ENCODE measurements at places on chromosomes 3 and 15. TPM values are rescaled to one million over a fixed set of nuclear protein-coding genes. Genes with fewer than 3 reads are reported as not detected.

DNA sequence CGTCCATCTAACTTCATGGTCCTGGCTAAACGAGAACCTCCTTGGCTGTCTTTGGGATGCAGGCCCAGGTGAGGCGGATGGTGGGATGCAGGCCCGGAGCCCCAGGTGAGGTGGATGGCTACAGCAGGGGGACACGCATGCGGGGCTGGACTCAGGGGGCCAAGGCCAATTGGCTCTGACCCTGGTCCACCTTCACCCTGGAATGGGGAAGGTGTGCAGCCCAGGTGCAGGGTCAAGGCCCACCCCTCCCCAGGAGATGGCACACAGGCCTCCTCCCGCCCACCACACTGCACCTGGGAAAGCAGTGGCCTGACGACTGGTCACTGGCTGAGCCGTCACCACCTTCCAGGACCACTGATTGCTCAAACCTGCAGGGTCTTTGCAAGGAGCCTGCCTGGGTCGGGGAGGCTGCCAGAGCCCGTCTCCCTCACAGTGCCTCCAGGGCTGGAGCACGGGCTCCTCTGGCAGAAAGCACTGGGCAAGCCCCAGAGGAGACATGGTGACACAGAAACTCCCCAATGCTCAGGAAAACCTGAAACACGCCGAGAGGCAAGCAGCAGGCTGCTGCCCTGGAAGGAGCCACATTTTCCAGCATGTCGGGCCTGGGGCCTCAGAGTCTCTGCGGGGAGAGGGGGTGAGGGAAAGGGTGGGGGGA, 159.6 kb downstream of the LRRK1 start:
- DNase-seq = no peak

DNA sequence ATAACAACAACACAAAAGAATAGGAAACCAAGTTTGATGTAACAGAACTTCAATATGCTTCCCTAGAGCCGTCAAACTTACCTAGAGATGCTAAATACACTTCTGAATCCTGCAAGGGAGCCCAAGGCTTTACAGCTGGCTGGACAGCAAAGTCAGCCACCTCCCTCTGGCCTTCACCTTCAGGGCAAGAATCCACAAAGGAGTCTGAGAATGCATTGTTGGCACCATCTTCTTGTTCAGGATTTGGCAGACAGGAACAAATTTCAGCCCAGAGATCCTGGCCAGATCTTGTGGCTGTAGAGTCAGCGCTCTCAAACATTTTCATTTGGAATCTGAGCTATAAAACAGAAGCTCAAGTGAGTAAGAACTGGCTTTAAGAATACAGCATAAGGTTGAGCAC, 2.2 kb downstream of the CCDC32 start:
- no peak for DNase-seq

SRPRB gene
- 41.8 TPM for total RNA-seq

NFKBIZ gene
- total RNA-seq = 134 TPM

XIRP1 gene
- total RNA-seq = not detected

IGF2BP2 gene
- total RNA-seq = 191 TPM

- DNase-seq = no peak
Measured at GRCh38 chr3:125340121-125340520, 35.0 kb downstream of the ZNF148 start.

IQGAP1 gene
- 110 TPM for total RNA-seq

- no peak for DNase-seq
Measured at GRCh38 chr3:30819067-30819798, 75.2 kb downstream of the GADL1 start.

DNA sequence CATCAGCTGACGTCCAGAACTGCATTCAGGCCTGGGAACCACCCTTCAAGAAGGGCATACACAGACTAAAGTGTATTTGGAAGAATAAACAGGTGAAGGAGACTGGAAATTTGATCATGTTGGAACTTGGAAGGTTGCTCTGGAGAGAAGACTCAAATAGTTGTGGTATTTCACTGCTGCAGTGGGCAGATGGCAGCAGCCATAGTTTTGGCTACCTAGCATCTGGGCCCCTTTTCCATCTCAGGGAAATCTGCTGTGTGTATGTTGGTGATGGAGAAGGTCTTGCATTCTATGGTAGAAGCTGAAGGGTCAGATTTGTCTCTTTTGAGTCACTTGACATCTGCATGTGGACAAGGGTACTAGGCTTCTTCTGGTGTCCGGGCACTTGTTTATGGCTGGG, 114.4 kb upstream of the FGF7 start:
- DNase-seq = no peak

- DNase-seq = no peak
Measured at GRCh38 chr3:120469440-120469839, 18.6 kb upstream of the FSTL1 start.

DNA sequence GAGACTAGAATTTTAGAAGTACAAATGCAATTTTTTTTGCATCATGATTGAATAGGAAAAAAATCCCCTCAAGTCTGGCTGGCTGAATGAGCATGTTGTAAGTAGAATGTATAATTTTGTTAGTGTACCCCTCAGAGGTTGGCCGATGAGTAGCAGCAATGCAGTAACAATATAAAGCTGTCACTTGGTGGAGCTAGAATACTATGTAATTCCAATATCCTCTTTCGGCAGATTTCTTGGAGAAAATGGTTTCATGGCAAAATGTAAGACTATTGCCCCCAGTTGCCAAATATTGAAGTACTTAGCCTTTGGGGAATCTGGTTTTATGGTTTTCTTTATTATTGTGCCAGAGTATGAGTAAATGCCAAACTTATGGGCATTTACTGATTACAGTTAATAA, 39.8 kb upstream of the SGO1 start:
- no peak for DNase-seq

DNA sequence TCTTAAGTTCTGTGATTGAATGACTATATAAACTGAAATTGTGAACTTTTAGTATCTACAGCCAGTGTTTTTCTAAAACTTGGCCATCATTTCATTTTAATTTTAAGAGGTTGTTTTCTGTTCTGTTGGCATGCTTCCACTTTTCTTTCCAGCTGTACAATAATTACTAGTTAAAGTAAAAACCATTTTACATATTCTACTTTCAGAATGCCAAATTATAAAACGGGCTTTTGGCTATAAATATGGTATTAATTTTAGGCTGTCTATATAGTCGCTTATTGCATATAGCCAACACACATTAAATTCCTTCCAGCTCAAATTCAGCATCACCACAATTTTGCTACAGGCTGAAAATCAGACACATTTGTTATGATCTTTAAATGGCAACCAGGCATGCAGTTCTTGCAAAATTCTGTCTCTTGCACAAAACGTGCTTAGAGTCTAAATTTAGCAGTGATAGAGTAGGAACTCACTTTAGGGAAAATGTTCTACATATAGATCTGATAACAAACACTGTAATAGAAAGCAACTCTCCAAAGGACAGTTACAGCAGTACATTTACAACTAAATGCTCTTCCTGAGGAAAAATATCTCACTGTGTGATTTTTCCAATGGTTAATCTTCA, 81.1 kb downstream of the BTD start:
- no peak for DNase-seq

GRCh38 chr3:139674571-139675260, 3.1 kb downstream of the NMNAT3 start:
- DNase-seq = no peak

ZBED2 gene
- total RNA-seq = not detected

GRCh38 chr3:197369545-197369944, 71.1 kb upstream of the DLG1 start:
- no peak for DNase-seq

DNA sequence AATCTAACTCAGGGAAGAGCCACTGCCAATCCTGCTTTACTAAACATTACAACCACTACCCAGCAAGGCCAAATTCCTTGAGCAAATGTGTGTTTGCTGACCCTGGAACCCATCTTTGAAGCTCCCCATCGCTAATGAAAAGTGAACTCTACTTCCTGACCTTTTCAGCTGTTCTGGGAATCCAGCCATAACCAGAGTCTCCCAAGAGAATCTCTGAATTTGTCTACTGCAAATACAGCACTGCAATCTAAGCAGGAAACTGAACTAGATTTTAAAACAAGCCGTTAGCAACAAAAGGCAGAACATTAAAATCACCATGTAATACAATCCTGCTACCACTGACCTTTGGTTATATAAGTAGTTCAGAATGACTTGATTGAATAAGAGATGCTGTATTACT, 309.2 kb downstream of the MAGI1 start:
- no peak for DNase-seq

- peak; percentile 60 for DNase-seq
Measured at GRCh38 chr3:11510001-11510340, 133.7 kb downstream of the VGLL4 start.

IL5RA gene
- not detected for total RNA-seq

KLF15 gene
- 1.1 TPM for total RNA-seq

DNA sequence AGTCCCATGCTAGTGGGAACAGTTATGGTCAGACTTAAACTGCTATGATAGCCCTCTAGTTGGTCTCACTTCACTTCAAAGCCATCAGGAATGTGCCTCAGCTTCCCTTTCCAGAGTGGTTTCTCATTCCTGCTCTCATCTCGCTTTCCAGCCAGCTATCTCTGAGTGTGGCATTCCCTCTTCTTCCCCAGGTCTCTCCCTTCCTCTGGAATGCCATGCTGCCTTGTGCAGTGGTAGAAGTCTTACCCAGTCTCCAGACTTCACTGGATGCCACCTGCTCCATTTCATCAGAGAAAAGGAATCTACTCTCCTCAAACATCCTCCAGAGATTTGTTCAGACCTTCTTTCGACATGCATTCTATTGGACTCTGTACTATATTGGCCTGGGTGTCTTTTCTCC, 83.0 kb downstream of the AGBL1 start:
- no peak for DNase-seq
